CD4-positive, alpha-beta T cell treated with Interleukin-15 for 4 hours (primary cell): ENCODE measurements at places on chromosomes 16 and 17.

- DNase-seq, result no peak
Measured at GRCh38 chr16:24826817-24827566, 18.8 kb upstream of the SLC5A11 start.

GRCh38 chr17:48723423-48724250 is 652 bp downstream of the PRAC2 start:
- no peak for DNase-seq

- DNase-seq, result no peak
Measured at GRCh38 chr16:88906535-88907105, 40.2 kb upstream of the PABPN1L start.

GRCh38 chr17:32563583-32563982 is 76.8 kb downstream of the CDK5R1 start:
- DNase-seq, result no peak

DNA sequence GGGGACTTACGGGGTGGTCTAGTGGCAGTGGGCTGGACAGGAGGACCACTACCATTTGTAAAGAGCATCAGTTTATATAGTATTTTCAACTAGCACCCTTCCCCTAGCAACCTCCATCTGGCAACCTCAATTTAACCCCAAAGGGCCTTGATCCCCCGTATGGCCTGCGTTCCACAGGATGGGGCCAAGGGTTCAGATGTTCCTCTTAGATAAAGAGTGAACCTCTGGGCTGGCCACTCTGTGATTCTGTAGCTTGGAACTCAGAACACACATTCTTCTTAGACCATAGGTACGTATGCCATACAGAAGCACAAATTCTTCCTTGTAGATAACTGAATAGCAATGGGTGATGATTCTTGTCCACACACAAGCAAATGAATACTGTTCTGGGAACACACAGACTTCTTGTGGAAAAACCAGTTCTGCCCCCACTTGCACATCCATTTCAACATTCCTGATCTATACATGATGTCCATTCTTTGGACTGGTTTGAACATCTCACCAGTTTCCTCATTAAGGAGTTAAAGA is 1.9 kb upstream of the GGA2 start:
- no peak for DNase-seq

DNA sequence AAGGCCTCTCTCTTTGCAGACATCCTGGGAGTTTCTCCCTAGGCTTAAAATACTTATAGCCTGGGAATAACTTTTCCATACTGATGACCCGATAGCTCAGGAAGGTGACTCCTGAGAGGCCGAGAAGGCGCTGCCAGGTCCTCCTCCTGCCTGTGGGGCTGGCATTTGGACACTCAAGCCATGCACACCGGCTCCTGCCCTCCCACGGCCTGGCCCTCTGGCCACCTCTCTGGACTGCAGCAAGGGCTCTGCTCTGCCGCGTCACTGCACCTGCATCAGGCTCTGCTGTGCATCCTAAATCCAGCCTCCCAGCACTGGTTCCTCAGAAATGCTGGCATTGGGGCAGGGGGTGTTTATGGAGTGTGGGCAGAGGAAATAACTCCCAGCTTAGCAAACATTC is 14.2 kb downstream of the KCNG4 start:
- no peak for DNase-seq

DNA sequence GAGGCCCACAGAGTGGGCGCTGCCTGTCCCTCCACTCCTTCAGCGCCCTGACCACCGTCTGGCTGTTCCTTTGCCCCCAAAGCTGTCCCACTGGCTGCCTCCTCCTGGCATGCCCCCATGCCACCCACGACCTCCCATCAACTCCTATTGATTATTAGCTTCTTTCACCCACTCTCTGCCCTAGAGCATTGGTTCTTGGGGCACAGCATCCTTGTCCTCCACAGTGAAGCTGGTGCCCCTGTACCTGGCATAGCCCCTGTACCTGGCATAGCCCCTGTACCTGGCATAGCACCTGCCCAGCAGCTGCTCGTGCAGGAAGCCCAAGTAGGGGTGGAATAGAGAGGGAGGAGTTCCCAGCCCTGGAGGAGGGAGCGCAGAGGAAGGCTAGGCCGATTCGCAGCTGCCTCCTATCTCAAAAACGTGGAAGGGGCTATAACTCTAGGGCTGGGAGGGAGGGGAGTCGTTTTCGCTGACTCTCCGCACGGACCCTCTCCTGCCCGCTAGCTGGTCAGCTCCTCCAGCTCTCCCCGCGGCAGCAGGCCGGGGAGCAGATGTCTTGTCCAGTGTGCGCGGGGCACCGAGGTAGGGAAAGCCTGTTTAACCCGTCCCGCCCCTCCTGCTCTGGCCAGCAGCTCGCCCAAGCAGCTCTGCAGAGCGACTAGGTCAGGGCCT is 5.7 kb upstream of the ACTG1 start:
- no peak for DNase-seq

GRCh38 chr16:75746359-75746758 is 20.1 kb upstream of the CPHXL start:
- DNase-seq, result no peak

DNA sequence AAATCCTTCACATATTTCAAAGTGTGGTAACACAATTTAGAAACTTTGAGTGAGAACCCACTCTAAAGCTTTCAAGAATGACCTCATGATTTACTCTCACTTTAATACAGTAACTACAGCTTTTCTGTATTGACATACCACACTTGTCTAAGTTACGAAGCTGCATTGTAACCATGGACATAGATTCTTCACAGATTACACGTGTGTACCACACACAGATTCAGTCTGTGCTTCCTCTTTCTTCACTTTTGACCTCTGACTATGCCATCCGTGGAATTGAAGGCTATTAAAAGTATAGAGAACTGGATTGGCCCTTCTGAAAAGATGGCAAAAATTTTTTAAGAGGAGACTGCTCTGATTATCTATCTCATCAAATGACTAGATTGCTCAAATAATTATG is 172.7 kb downstream of the TANC2 start:
- no peak for DNase-seq

DNA sequence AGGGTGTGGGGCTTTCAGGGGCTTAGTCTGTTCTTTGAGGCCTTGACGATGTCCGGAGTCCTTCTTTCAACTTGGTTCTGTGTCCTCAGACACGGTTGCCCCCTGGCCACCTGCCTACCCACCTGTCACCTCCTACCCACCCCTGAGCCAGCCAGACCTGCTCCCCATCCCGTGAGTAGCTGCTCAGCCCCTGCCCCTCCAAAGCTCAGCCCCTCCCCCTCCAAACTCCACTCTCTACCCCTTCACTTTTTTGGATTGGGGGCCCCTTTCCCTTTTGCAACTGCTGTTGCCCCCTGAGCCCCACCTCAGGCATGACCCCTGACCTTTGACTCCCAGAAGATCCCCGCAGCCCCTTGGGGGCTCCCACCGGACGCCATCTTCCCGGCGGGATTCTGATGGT is 1.2 kb downstream of the LAT start:
- no peak for DNase-seq

DNA sequence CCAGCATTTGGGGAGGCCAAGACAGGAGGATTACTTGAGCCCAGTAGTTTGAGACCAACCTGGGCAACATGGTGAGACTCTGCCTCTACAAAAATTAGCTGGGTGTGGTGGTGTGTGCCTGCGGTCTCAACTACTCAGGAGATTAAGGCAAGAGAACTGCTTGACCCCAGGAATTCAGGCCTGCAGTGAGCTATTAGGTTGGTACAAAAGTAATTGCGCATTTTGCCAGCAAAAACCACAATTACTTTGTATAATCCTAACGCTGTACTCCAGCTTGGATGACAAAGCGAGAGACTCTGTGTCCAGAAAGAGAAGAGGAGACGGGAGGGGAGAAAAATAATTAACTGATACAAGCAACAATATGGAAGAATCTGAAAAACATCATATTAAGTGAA is 32.7 kb downstream of the YWHAE start:
- DNase-seq, result no peak

- DNase-seq, result no peak
Measured at GRCh38 chr16:73025151-73025855, 22.6 kb downstream of the ZFHX3 start.

- no peak for DNase-seq
Measured at GRCh38 chr16:66205287-66206231, 160.9 kb upstream of the CDH5 start.

DNA sequence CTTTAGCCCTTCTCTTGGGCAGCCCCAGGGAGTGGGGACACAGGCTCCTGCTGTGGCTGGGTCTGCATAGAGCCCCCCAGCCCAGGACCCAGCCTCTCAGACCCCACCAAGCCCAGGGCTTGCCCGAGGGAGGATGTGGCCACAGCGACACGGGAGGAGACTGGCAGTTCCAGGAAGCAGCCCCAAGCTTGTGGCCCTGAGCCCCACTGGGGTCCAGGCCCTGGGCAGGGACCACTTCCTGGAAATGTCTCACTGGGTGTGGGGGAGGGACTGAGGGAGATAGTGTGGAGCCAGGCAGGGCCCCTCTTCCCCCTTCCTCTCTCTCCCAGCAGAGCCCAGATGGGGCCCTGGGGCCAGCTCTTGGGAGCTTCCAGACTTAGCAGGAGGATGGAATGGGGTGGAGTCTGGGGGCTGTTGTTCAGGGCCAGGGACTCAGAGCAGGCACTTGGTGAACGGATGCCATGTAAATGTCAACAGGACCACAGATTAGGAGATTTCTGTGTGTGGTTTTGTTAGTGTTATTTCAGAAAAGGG is 35.3 kb downstream of the ADGRG5 start:
- DNase-seq, result peak; percentile 41

DNA sequence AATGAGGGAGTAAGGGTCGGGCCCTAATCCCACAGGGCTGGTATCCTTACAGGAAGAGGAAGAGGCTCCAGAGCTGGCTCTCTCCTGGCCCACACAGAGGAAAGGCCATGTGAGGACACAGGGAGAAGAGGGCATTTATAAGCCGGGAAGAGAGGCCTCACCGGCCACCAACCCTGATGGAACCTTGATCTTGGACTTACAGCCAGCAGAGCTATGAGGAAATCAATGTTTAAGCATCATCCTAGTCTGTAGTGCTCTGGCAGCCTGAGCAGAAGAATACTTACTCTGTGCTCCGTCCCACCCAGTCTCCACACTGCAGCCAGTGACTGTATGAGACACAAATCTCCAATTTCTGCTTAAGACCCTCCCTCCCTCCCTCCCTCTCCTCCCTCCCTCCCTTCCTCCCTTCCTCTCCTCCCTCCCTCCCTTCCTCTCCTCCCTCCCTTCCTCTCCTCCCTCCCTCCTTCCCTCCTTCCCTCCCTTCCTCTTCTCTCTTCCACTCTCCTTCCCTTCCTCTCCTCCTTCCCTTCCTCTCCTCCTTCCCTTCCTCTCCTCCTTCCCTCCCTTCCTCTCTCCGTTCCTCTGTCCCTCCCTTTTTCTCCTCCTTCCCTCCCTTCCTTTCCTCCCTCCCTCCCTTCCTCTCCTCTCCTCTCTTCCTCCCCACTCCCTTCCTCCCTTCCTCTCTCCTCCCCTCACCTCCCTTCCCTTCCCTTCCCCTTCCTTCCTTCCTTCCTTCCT is 8.9 kb upstream of the TMEM220 start:
- no peak for DNase-seq

- no peak for DNase-seq
Measured at GRCh38 chr17:73551759-73552158, 92.5 kb downstream of the SDK2 start.

GRCh38 chr16:10150906-10151305 is 31.3 kb downstream of the GRIN2A start:
- no peak for DNase-seq

GRCh38 chr16:1036166-1036565 is 36.4 kb upstream of the SSTR5 start:
- DNase-seq, result no peak

GRCh38 chr17:61729690-61730268 is 133.5 kb downstream of the BRIP1 start:
- no peak for DNase-seq

GRCh38 chr17:66625311-66625767 is 209.6 kb upstream of the CACNG5 start:
- no peak for DNase-seq

DNA sequence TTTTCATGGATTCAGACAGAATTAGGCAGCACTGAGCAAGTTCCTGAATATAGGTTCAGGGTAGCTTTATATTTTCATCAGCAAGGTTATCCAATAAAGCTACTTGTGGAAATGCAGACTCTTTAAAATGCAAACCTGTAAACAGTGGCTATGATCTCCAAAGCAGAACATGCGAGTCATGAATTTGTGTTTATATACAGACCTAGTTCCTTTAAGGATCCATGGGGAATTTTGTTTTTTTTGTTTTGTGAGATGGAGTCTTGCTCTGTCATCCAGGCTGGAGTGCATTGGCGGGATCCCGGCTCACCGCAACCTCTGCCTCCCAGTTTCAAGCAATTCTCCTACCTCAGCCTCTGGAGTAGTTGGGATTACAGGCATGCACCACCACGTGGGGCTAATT is 14.8 kb downstream of the CLEC16A start:
- DNase-seq, result no peak

DNA sequence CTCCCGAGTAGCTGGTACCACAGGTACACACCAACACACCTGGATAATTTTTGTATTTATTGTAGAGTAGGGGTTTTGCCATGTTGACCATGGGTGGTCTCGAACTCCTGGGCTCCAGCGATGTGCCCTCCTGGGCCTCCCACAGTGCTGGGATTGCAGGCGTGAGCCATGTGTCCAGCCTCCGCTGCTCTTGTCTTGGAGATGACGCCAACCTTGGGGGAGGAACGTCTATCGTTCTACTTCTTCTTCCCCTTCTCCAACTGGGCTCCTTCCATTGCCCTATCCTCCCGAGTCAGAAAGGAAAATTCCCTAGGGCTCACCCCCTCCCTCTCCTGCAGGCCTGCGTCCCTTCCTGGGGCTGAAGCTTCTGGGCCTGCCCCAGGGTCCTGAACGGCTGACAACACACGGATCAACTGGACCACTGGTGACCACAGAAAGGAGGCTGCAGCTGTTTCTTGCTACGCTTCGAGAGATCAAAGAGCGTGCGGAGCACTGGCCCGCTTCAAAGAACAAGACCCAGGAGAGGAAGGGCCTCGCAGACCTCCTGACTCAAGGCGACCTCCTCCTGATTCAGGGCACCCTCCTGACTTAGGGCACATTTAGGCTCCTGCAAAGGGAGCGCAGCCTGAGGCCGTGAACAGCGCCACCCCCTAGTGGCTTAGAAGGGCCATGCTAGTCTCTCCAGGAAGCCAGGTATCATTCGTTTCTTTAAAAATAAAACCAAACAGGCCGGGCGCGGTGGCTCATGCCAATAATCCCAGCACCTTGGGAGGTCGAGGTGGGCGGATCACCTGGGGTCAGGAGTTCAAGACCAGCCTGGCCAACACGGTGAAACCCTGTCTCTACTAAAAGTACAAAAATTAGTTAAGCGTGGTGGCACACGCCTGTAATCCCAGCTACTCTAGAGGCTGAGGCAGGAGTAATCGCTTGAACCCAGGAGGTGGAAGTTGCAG is 48.5 kb upstream of the HELZ start:
- peak; percentile 70 for DNase-seq

- no peak for DNase-seq
Measured at GRCh38 chr17:1796800-1797199, 32.9 kb downstream of the SMYD4 start.

DNA sequence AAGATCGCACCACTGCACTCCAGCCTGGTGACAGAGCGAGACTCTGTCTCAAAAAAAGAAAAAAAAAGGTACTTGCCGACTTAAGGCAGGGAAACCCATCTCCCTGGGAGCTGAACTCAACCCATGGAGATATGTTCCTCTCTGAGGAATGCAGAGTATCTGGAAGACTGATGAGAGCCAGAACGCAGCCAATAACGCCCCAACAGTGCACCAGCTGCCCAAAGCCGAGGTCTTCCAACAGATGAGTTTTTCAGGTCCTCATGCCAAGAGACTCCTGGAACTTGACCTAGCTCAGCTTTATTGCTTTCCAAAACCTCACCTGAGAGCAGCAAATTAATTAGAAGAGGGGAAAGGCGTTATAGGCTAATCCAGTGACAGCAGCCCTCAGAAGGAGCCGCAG is 9.4 kb downstream of the ELAC2 start:
- no peak for DNase-seq

GRCh38 chr16:29204806-29205135 is 201.7 kb downstream of the NPIPB11 start:
- no peak for DNase-seq

- DNase-seq, result no peak
Measured at GRCh38 chr17:12318571-12319266, 298.0 kb downstream of the MAP2K4 start.
